ENCODE measurements at places on chromosomes 16 and 17.

GRCh38 chr17:65086465-65086864 lies 29.9 kb upstream of the GNA13 start:
- no peak for DNase-seq

- no peak for DNase-seq
Observed at GRCh38 chr16:28255838-28256237, 36.5 kb upstream of the SBK1 start.

DNA sequence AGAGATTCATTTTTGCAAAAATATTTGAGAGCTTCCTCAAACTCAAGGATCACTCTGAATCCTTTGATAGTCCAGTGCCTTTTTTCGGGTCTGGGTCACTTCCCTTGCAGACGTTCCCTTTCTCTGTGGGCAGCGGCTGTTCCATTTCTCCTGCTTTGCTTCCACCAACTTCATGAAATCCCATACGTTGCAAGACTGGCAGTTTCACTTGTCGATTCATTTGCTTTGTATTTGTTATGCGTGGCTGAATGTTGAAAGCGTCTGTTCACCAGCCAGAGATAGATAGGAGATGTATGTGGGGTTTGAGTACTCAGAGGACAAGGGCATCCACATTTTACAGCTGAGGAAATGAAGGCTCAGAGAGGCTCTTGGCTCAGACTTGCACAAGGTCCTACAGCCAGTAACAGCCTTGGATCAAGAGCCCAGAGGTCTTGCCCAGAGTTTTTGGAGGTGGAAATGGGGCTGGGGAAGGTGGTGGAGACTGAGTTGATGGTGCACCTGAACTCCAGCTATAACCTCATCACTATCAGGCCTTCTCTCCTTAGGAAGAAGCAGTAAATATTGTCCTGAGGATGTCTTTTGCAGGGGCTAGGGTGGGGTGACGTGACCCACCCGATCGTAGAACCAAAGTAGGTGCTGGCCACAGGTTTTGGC lies 1.3 kb upstream of the CCDC102A start:
- no peak for DNase-seq

DNA sequence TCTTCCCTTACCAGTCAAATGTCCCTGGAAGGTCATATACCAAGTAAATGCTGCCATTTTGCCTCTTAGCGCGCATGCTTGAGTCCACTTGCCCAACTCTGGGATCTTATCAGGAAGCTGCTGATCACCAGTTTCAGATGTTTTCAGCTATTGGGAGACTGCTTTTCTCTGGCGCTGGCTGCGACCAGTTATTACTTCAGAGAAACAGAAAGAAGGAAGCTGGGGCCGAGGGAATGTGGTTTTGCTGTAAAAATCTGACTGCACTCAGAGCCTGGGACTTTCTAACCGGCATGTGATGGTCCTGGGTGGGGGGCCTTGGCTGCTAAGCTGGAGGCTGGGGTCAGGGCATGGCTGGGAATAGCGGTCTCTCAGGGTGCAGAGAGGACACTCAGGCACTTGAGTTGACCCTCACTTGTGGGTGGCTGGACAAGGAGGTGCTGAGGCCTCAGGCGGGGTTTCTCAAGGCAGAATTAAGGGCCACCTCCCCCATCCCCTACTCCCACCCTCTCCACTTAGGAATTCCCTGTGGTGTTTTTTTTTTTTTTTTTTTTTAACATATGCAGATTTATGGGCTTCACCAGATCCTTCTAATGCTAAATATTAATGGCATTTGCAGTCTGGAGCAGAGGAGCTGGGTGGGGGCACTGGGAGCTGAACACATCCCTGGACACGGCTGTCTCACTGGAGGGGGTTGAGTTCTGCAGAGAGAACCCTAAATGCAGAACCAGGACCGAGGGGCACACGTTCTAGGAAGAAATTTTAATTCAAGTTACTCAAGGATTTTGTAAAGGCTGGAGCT lies 145.8 kb downstream of the CYLD start:
- DNase-seq: no peak

- DNase-seq: no peak
Observed at GRCh38 chr16:12092544-12092921, 116.0 kb downstream of the SNX29 start.

DNA sequence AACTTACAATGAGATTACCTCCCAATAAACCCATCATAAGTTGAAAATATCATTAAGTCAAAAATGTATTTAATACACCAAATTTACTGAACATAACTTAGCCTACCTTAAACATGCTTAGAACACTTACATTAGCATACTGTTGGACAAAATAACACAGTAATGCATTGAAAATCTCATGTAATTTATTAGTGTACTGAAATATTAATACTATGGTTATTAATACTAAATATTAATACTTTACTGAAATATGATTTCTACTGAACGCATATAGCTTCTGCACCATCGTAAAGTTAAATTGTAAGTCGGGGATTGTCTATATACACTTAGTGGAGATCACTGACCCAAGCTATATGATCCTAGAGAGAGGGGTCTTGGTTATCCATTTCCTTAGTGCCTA lies 4.3 kb downstream of the USP32 start:
- no peak for DNase-seq

GRCh38 chr17:70261170-70261569 lies 91.8 kb downstream of the KCNJ2 start:
- DNase-seq: no peak

DNA sequence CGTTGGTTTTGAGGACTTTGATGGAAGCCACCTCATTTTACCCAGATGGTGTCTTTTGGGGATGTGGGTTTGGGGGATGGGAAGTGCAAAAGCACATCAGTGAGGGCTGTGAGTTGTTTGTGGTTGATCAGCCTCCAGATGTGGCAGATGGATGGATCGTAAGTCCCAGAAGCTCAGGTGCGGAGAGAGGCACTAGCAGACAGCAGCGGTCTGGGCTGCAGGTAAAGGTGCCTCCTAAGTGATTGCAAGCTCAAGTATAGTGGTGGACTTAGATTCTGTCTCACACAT lies 18.0 kb downstream of the HS3ST3B1 start:
- no peak for DNase-seq

GRCh38 chr17:39236981-39237441 lies 11.3 kb upstream of the STAC2 start:
- peak; percentile 34 for DNase-seq

DNA sequence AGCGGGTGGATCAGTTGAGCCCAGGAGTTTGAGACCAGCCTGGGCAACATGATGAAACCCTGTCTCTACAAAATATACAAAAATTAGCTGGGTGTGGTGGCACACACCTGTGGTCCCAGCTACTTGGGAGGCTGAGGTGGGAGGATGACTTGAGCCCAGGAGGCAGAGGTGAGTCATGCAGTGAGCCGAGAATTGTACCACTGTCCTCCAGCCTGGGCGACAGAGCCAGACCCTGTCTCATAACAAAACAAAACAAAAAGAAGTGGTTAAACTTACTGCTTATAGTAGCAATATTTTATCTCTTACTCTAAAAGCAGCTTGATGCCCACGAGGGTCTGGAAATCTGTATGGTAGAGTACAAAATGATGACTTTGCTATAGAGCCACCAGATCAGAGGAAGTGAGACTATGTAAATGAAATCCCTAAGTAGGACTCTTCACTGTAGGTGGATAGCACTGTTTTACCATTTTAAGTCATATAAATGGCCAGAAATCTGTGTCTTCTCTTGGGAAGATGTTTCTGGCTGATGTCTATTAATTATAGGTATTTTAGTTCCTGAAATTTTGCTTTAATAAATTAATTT lies 60.4 kb upstream of the MRC2 start:
- no peak for DNase-seq

- peak; percentile 28 for DNase-seq
Observed at GRCh38 chr17:7308625-7309433, 1.4 kb downstream of the EIF5A start.

- DNase-seq: no peak
Observed at GRCh38 chr17:59892251-59892923, 356 bp downstream of the TUBD1 start.

- no peak for DNase-seq
Observed at GRCh38 chr16:71623597-71623996, 2.4 kb upstream of the MARVELD3 start.

DNA sequence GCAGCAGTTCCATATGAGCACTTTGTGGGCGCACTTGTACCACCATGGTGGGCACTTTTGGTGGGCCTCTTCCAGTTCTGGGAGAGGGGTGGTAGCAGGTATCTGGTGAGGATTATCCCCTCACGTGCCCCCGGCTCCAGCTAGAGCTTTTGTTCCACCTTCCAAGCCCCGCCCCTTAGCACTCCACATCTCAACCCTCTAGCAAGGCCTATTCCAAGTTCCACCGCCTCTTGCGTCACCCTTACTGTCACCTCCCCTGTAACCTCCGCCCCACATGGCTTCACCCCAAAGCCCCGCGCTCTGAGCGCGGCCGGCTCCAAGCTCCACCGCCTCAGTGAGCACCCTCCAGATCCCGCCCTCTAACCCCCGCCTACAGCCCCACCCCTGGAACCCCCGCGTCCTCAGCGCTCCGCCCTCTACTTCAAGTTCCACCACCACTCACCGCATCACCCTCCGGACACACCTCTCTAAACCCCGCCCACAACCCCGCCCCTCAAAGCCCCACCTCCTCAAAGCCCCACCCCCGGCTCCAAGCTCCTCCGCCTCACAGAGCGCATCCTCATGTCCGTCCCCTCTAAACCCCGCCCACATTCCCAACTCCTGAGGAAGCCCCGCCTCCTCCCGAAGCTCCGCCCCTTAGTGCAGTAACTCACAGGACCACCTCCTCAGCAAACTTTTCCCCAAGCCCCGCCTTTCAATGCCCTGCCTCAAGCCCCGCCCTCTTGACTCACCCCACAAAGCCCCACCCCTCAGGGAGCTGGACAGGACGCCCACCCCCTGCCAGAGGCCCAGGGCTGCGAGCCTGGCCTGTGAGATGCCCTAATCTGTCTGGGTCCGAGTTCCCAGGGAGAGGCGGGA lies 11.1 kb downstream of the SCN4A start:
- no peak for DNase-seq

DNA sequence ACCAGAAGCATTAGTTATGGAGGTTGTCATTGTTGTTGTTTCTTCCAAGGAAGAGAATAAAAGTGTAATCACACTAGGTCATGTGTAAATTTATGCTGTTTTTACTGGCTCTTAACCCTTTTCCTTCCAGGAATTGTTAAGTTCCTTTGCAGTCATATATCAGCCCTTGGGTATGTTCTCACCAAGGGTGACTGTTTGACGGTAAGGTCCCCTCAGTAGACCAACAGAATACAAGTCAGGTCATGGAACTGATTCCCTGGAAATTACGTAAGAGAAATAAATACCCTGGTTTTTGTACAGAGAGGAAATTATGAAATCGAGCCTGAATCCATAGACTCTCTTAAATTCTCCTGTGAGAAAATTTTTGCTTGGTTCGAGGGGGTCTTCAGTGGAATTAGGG lies 11.2 kb upstream of the KCNJ2 start:
- no peak for DNase-seq

DNA sequence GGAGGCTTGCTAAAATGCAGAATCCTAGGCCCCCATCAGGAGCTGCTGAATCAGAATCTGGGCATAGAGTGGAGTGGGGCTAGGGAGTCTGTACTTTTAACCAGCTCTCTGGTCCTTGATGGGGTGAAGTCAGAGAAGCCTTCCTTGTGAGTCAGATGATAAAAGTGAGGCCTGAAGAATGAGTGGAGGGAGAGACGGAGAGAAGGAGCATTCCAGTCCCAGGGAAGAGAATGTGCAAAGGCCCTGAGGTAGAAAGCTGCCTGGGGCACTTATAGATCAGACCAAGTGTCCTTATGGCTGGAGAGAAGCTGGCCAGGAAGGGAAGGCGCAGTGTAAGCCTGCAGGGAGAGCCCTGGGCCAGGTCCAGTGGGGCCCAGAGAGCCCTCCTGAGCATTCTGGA lies 235.1 kb upstream of the NLRP1 start:
- no peak for DNase-seq

DNA sequence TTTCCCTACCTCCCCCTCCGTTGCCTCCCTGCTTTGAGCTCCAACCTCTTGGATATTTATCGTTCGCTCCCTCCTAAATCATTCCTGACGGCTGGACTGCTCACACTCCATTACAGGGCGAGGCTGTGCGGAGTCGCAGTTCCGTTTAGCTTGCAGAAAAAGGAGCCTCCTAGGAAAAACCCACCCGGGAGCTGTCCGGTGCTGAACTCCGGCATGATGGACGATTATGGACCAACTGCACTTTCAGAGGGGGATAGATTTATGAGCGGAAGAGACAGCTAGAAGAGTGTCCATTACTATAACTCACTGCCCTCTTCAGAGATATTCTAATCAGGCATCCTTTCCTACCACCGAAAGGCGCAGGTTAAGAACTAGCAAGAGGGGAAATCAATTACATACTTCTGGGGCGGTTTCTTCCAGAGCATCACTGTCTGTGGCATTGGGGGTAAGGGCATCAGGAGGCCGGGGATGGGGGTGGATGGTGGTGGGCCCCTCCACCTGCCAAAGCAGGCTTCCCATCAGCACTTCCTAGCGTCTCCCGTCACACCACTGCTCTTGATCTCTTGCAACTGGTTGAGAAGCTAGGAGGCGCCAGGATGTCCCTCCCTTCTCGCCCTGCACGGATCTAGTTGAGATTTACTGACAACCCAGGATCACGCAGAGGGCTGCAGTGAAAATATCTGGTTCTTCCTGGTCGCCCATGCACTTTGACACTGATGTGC lies 251.2 kb downstream of the ENGASE start:
- no peak for DNase-seq

DNA sequence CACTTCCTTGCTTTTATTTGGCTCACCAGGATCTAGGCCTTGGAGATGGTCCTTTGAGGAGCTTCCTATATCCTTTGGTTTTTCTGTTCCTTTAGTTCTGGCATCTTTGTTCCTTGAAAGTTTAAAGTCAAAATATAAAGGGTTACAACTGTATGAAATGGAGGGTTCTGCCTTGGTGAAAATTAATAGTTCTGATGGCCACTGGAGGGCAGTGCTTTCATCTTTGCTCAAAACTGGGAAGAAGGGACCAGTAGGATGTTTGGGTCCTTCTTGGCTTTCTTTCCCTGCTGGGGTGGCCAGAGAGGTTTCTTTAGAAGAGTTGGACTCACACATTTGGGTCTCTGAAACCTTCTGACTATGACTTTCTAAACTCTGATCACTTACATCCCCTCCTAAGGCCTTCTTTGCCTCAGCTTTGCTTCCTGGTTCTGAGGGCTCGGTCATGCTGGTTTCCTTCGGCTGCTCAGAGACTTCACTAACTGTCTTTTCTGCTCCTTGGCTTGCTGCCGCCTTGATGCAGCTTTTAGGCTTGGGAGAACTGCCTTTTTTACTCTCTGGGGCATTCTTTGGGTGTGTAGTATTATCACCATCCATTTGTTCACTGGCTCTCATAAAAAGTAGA lies 10.9 kb upstream of the ITGA2B start:
- DNase-seq: no peak

GRCh38 chr16:8866884-8867215 lies 2.0 kb downstream of the CARHSP1 start:
- DNase-seq: no peak

All from NCI-H2107 (cell line).